Psoas muscle (tissue), 8 donors: ENCODE measurements at places on chromosomes 2 and 18.

DNA sequence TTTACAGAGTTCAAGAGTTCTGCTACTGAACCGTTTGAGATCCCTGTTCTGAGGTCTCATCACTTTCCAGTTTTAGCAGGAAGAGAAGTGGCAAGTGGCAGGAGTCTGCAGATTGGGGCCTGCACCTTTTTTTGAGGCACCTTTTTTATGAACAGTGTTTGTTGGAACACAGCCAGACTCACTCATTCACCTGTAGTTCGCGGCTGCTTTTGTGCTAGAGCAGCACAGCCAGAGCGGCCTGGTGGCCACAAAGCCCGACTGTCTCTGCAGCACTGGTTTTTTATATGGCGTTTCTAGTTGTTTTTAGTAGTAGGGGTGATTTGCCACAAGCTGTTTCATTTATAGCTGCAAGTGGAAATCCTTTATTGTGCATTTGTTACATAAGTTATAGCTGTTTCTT lies 8.6 kb downstream of the ACP1 start:
- DNase-seq, result no peak

GRCh38 chr2:218383892-218384519 lies 1.9 kb downstream of the SLC11A1 start:
- DNase-seq, result no peak

DNA sequence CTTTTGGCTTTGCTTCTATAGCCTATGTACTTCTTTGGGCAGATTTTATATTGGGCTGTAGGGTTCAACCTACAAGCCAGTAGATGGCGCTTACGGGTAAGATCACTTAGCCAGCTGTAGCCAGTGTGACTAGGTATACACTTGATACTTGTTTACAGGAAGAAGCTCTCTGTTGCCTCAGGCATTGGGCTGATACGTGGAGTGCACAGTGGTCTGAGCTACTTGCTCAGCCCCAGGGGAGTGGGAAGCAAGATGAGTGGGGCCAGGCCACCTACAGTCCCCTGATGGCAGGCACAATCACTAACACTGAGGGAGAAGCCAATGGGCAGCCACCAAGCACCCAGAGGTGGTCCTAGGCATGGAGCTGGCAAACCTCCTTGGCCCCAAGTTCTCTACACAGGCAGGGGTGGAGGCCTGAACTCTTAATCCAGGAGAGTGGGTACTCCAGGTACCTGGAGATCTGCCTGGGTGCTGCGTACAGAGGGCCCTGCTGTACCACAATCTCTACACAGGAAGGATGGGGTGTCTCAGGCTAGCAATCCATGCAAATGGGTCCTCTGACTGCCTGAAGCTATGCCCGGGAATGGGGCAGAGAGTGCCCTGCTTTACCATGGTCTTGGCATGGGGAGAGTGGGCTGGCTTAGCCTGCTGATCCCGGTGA lies 122.2 kb downstream of the NCOA1 start:
- peak; percentile 49 for DNase-seq

- no peak for DNase-seq
Observed at GRCh38 chr18:32026491-32027086, 8.0 kb downstream of the RNF125 start.

GRCh38 chr2:213229814-213230213 lies 54.5 kb upstream of the SPAG16 start:
- DNase-seq, result no peak

DNA sequence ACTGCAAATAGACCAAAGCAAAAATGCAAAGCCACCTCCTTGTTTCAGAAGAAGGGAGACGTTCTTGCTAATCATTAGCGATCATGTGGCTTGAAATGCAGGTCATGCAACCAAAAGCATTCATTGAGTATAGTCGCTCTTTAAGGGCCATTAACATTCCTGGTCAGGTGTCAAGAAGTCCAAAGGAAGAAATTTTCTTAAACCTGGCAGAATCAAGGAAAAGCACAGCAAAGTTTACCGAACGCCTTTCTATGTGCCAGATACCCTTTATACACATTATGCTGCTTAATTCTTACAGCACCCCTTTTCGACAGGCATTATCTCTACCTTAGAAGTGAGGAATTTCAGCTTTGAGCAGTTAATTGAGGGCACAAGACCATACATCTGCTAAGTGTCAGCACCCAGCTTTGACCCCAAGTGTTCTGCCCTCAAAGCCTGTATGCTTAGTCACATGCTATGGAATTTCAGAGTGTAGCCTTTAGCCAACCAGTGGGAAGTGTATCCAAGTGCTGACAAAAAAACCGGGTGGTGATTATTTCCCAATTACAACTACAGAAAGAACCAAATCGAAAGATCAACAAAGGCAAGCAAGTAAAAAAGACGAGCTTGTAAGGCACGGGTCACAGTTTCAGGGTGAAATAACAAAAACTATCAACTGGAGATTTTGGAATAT lies 70.8 kb downstream of the EPHA4 start:
- no peak for DNase-seq

GRCh38 chr2:216742411-216742810 lies 47.1 kb upstream of the IGFBP5 start:
- peak; percentile 82 for DNase-seq

GRCh38 chr2:205267323-205267722 lies 415.0 kb upstream of the NRP2 start:
- DNase-seq, result no peak

GRCh38 chr2:200216310-200216709 lies 90.2 kb upstream of the SPATS2L start:
- DNase-seq, result no peak

- DNase-seq, result no peak
Observed at GRCh38 chr2:150303281-150303680, 184.2 kb downstream of the RND3 start.

GRCh38 chr2:142649581-142649980 lies 227.9 kb upstream of the KYNU start:
- no peak for DNase-seq

DNA sequence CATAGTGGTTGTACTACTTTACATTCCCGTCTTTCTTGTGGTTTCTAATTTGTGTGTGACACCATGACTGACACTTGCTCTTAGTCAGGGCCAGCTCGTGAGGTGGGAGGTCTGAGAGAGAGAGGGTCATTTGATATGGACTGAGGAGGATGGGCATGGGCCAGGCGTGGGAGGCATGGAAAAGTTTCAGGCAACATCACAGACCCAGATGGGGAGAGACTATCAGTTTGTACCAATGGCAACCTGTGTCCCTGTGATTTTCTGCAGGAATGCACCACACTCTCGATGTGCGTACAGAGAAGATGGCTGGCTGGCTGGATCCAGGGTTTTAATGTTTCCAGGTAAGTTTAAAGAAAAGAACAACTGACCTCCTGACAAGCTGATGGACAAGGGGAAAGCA lies 273.6 kb downstream of the CYRIA start:
- DNase-seq, result no peak

GRCh38 chr2:170409164-170409535 lies 231.2 kb downstream of the MYO3B start:
- peak; percentile 66 for DNase-seq

- no peak for DNase-seq
Observed at GRCh38 chr2:178498137-178498536, 17.9 kb downstream of the PLEKHA3 start.

DNA sequence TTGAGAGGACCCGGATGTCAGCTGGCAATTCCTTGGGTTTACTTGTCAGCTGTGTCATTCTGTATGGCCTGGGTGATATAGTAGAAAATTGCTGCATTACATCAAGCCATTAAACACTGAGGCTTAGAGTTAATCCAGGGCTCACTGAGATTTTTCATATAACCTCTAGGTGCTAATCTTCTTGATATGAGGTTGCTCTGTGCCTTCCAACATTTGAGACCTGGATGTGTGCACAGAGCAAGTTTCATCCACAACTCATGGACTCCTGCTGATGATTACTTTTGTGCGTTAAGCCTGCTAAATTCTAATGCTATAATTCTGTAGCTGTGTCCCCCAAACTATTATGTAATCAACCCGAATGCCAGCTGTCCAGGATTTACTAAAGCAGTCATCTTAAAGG lies 178.4 kb upstream of the CDH20 start:
- DNase-seq, result no peak

DNA sequence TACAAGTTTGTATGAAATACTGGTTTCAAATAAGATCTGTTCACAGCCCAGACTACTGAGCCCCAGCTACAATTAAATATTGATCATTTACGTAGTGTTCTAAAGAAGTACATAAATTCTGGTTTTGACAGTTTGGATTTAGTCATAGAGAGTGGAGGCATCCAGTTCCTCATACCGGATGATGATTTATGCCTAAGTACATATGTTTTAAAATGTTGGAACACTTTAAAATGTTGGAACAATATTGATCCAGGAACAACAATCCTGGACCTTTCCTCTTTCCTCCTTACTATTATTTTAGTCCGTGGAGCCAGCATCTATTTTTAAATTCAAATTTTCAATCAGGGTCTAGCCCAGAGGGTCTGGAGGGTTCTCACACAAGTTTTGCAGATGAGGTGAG lies 22.8 kb upstream of the TTN start:
- no peak for DNase-seq

DNA sequence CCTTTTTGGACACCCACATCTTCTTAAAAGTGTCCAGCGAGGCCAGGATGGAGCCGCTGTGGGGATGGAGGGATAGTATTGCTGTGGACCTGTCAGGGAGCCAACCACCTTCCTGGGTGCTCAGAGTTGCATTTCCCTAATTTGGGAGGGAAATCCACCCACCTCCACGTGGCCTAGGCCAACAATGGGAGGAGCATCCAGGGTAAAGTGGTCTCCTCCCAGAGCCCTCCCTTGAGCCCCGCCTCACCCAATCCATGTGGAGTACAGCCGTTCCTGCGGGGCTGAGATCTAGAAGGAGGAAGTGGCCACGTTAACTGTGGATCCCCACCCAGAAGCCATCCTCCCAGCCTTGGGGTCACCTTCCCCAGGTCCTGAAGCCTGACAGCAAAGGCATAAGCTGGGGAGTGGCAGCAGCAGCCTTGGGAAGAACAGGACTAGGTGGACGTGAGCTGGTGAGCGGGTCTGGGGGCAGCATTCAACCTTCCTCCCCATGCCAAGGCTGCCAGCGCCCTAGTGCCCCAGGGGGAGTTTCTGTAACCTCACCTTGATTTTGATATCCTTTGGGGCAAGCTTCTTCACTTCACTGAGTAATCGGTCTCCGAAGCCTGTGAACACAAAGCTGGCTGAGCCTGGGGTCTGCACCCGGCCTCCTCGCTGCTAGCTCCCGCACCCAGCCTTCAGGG lies 6.8 kb downstream of the ACTR1B start:
- no peak for DNase-seq

GRCh38 chr2:86000131-86000937 lies 105.4 kb downstream of the POLR1A start:
- DNase-seq, result no peak

DNA sequence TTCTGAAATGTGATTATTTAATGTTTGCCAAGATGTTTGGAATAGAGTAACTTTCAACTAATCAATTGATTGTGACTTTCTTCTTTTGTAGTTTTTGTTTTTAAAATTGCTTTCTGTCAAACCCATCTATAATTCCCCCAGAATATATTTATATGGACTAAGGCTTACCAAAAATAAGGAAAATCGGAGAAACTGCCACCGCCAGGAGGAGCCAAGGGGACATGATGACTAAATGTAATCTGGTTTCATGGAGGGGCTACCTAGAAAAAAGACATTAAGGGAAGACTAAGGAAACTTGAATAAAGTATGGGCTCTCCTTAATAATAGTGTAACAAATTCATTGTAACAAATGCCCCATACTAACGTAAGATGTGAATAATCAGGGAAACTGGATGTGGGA lies 19.5 kb downstream of the BOLA3 start:
- DNase-seq, result no peak
